ENCODE measurements at places on chromosomes 1 and 21.

DNA sequence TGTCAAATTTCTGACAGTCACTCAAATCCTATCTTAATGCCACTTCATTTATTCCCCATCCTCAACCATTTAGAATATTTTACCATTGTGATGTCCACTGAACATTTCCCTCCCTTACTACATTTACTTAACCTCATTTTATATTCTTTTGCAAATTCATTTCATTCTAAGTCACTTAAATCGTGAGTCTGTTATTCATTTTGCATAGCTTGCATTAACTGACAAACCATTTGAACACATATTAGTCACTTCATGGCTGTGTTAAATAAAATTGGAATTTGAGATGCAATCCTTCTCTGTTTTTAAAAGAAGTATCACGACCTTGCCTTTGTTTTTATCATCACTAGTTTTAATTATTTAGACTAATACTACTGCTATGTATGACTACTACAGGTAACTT lies 199.4 kb upstream of the COL11A1 start:
- no peak for DNase-seq

- DNase-seq = no peak
Measured at GRCh38 chr1:214453109-214453722, 98.2 kb downstream of the PTPN14 start.

DNA sequence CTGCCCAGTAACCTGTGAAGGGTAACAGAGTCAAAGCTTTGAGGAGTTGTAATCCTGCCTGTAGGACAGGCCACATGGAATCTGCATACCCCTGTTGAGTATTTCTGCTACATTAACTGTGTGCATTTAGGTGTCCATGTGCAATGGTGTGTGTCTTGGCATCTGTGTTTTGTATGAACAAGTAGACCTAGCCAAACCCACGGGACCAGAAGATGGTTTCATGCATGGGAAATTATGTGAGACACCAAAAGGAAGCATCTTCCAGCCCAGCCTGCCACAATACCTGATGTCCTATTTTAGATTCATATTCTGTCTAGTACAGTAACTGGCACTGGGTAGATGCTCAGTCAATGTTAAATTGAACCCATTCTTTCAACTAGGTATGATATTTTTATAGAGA lies 70.8 kb upstream of the KCND3 start:
- DNase-seq = no peak

DNA sequence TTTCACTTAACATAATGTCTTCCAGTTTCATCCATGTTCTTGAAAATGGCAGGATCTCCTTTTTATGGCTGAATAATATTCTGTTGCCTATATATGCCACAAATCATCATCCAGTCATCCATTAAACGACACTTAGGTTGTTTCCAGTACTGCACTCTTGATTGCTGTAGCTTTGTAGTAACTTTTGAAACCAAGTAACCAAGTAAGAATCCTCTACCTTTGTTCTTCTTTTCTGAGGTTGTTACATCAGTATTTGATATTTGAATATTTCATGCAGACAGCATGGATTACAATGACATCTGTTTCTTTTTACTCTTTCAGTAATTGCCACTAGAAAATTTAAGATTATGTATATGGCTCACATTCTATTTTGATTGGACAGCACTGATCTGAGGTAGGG lies 22.1 kb upstream of the PRDM2 start:
- DNase-seq = no peak

- DNase-seq = no peak
Measured at GRCh38 chr1:80457409-80457808, 1343.3 kb upstream of the ADGRL2 start.

DNA sequence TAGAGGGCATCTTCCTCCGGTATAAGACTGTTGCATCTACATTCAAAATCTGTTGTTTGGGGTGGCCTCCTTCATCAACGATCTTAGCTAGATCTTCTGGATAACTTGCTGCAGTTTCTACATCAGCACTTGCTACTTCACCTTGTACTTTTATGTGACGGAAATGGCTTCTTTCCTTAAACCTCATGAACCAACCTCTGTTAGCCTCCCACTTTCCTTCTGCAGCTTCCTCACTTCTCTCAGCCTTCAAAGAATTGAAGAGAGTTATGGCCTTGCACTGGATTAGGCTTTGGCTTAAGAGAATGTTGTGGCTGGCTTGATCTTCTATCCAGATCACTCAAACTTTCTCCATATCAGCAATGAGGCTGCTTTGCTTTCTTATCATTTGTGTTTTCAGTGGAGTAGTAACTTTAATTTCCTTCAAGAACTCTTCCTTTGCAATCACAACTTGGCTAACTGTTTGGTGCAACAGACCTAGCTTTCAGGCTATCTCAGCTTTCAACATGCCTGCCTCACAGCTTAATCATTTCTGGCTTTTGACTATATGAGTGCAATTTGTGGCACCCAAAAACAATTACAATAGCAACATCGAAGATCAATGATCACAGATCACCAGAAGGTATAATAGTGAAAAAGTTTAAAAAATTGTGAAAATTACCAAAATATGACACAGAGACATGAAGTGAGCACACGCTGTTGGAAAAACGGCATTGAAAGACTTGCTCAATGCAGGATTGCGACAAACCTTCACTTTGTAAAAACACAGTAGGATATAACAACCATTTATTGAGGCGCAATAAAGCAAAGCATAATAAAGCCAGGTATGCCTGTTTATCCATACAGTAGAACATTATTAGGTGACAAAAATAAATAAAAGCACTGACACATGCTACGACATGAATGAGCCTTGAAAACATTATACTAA lies 56.7 kb upstream of the GFI1 start:
- DNase-seq = no peak

GRCh38 chr1:43979528-43980254 lies 681 bp downstream of the B4GALT2 start:
- DNase-seq = peak; percentile 74

DNA sequence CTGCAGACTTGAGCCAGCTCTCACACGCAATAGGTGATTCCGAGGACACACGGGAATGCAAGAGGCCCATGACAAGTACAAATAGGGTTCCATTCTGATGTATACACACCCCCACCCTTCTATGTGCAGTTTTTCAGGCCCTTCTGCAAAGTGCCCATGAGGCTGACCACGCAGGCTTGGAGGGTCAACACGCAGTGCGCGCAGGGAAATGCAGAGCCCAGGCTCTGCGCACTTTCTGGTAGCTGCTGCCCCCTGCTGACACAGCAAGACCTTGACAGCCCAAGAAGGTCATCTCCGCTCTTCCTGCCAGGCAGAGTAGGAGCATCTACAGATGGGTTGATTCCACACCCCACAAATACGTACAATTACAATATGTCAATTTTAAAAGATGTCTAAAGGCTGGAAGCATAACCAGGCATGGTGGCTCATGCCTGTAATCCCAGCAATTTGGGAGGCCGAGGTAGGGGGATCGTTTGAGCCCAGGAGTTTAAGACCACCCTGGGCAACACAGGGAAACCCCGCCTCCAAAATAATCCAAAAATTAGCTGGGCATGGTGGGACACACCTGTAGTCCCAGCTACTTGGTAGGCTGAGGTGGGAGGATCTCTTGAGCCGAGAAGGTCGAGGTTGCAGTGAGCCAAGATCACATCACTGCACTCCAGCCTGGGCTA lies 18.5 kb downstream of the SH3BP5L start:
- peak; percentile 87 for DNase-seq

DNA sequence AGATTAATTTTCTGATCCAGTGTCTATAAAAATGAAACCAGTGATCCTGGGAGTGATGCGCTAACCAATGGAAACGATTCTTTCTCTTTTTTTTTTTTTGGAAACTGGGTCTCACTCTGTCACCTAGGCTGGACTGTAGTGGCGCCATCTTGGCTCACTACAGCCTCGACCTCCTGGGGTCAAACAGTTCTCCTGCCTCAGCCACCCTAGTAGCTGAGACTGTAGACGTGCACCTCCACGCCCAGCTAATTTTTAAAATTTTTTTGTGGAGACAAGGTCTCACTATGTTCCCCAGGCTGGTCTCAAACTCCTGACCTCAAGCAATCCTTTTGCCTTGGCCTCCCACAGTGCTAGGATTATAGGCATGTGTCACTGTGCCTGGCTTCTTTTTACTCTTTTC lies 3.4 kb upstream of the RCC2 start:
- DNase-seq = no peak

DNA sequence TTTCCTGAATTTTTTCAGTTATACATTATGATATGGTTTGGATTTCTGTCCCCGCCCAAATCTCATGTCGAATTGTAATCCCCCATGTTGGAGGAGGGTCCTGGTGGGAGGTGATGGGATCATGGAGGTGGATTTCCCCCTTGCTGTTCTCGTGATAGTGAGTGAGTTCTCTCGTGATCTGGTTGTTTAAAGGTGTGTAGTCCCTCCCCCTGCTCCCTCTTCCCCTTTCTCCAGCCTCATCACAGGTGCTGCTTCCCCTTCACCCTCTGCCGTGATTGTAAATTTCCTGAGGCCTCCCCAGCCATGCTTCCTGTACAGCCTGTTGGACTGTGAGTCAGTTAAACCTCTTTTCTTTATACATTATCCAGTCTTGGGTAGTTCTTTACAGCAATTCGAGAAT lies 93.2 kb upstream of the HNRNPU start:
- no peak for DNase-seq

DNA sequence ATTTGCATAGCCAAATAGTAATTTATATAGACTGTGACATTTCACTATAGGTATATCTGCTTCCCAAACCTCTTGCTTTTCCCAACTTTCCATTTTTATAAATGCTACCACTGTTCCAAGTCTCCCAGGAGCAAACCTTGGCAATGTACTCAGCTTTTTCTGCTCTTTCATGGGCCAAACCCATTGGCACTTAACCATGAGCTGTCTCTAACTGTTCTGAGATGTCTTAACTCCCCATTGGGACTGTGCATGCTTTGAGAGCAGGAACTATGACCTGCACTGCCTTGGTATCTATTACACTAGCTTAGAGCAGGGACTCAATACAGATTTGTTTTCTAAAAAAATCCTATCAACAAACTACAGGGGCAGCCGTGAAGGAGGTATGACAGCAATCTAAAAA lies 22.5 kb upstream of the KHDRBS1 start:
- DNase-seq = no peak

- DNase-seq = no peak
Measured at GRCh38 chr1:182608845-182609610, 4.8 kb upstream of the RGS16 start.

DNA sequence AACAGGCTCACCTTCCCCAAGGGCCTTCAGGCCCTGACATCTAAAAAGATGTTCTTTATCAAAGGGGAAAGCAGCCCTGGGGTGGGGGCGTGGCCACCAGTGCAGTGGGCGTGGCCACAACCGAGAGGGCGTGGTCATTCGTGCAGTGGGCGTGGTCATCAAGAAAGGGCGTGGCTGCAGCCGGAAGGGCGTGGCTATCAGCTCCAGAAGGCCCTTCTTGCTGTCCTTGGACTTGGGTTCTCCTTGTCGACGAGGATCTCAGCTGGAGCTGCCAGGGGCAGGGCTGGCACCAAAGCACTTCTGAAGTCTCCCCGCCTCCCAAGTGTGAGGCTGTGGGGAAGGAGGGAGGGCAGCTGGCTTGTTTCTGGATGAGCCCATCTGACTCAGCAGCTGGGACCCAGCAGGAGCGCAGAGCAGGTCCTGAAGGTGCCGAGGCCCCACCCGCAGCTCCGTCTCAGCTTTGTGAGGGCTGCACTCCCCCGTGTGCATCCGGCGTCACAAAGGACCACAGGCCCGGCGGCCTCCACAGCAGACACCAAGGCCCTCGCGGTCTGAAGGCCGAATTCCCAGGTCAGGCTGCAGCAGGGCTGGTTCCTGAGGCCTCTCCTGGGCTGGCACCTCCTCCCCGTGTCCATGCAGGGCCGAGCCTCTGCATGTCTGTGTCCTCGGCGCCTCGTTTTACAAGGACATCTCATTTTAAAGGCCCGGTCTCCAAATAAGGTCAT lies 12.8 kb downstream of the PDE9A start:
- peak; percentile 85 for DNase-seq

DNA sequence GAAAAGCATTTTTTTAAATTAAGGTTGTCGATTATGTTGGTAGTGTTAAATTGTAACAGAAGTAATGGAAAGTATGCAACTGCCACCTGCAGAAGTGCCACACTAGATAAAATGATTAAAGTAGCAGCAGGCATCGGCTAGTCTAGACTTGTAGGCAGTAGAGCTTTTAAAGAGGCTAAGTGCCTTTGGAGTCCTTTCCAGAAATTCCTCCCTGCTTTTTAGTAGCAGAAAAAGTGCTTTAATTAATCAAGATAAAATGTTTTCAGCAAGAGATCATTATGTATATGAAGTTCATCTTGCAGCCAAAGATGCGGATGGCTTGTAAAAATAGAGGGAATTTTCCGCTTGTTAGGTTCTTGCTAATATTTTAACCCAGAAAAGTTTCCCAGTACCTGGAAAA lies 87.1 kb upstream of the LRRC8D start:
- DNase-seq = no peak

GRCh38 chr1:39063775-39064174 lies 37.6 kb downstream of the NDUFS5 start:
- no peak for DNase-seq

DNA sequence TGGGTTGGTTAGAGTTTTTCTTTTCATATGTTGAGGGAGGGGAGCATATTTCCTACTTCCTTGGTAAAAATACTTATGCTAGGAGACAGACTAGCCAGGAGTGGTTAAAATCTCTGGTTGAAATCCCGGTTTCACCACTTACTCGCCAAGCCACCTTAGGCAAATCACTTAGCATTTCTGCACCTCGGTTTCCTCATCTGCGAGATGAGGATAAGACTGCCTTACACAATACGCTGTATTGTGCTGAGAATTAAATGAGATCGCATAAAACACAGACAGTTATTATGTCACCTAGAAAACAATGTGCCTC lies 1.4 kb downstream of the IFFO2 start:
- DNase-seq = no peak

- no peak for DNase-seq
Measured at GRCh38 chr1:63770381-63770780, 3.4 kb upstream of the ROR1 start.

GRCh38 chr1:206684478-206685333 lies at the start of gene MAPKAPK2:
TSS of gene MAPKAPK2 (plus strand) at chr1:206684905. CDS start at chr1:206685230, 325 bp downstream.
- peak; percentile 94 for DNase-seq

GRCh38 chr1:107762751-107763390 lies 202.1 kb downstream of the VAV3 start:
- DNase-seq = no peak

DNA sequence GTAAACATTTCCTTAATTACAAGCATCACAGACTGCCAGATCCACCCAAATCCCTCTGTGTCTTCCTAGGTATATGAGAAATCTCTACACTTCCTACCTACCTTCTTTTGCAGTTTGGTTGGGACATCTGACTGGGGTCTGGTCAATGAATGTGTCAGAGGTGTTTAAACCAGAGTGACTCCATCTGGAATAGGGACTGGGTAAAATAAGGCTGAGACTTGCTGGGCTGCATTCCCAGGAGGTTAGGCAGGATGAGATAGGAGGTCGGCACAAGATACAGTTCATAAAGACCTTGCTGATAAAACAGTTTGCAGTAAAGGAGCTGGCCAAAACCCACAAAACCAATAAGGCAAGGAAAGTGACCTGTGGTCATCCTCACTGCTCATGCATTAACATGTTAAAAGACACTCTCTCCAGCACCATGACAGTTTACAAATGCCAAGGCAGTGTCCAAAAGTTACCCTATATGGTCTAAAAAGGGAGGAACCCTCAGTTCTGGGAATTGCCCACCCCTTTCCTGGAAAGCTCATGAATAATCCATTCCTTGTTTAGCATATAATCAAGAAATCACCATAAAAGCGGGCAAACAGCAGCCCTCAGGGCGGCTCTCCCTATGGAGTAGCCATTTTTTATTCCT lies 87.4 kb upstream of the BACE2 start:
- DNase-seq = no peak

All from endodermal cell (in vitro differentiated cells).